ENCODE measurements at places on chromosomes 12 and 14.

DNA sequence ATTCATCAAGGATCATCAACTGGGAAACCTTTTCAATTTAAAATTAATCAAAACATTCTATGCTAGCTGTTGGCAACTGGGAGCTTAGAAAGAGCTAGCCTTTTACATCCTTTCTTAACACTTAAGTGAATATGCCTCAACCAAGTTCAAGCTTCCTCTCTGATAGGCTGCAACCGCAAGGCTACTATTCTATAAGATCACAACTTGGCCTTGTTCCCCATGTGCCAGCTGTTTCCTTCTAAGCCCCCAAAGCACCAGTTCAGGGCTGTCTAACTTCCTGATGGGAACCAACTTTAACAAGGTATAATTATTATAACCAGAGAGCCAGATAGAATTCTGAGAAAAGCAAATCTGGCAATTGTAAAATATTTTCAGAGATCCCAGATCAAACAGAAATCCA is 37.0 kb downstream of the KCNC2 start:
- DNase-seq: no peak

- no peak for DNase-seq
Measured at GRCh38 chr12:49568442-49569162, 660 bp upstream of the MCRS1 start.

DNA sequence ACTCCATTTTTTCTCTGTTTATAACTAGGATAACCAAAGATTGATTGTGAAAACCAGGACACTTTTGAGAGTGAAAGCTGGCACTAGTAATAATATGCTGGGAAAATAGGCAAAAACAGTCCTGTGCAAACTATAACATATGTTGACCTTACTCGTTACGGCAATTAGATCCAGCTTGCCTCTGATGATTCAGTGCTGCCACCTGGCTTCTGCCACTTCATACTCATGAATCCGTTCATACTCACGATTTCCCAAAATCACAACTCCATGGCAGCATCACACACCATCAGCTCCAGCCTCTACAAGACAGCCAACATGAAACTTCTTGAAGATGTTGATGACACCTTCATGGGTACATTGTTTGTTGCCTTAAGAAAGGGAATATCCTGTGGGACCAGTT is 49.1 kb upstream of the CAND1 start:
- no peak for DNase-seq

DNA sequence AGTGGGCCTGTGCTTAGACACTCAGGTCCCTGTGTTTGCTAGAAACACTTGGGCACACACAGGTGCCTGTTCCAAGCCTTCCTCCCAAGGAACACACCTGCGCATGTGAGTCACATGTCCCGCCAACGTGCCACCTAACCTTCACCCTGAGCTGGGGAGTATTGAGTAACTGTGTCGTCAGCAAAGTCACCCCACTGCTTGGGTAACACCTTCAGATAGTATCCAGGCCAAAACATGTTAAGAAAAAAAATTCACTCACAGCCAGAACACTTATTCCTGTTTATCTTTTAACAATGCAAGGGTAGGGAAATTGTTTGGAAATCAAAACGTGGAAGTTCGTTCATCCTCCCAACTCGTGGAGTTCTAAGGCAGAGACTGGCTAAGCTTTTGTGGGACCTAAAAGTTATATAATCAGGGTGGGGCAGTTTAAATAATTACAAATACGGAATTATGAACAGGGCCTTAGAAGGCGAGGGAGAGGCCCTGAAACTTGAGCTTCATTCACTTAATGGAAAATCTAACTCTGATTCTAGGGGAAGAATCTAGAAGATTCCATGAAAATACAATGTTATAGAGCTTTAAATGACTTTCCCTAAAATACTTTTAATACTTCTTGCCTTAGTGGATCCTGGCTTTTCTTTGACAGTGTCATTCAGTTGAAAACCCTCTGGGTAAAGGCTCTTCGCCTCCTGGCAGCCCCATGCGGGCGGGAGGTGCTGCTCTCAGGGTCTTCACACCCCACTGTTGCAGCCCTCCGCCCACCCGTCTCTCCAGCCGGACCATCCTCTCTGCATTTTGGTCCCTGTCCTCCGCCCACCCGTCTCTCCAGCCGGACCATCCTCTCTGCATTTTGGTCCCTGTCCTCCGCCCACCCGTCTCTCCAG is 30.3 kb upstream of the ADIPOR2 start:
- no peak for DNase-seq

GRCh38 chr12:54587315-54587873 is 1.1 kb downstream of the PPP1R1A start:
- no peak for DNase-seq

GRCh38 chr12:118237052-118237665 is 101.2 kb downstream of the PEBP1 start:
- DNase-seq: peak; percentile 56

GRCh38 chr14:105862581-105863239 is 336.3 kb downstream of the TMEM121 start:
- DNase-seq: peak; percentile 24

- DNase-seq: no peak
Measured at GRCh38 chr12:66217342-66217917, 28.4 kb downstream of the IRAK3 start.

- no peak for DNase-seq
Measured at GRCh38 chr14:102262929-102263462, 42.0 kb downstream of the MOK start.

GRCh38 chr14:68268197-68268596 is 448.6 kb downstream of the RAD51B start:
- peak; percentile 41 for DNase-seq

- DNase-seq: no peak
Measured at GRCh38 chr14:54640506-54640905, 73.6 kb downstream of the SAMD4A start.

- DNase-seq: no peak
Measured at GRCh38 chr12:116266168-116266601, 11.3 kb downstream of the MED13L start.

GRCh38 chr14:72774141-72774540 is 119.8 kb downstream of the DPF3 start:
- DNase-seq: no peak

DNA sequence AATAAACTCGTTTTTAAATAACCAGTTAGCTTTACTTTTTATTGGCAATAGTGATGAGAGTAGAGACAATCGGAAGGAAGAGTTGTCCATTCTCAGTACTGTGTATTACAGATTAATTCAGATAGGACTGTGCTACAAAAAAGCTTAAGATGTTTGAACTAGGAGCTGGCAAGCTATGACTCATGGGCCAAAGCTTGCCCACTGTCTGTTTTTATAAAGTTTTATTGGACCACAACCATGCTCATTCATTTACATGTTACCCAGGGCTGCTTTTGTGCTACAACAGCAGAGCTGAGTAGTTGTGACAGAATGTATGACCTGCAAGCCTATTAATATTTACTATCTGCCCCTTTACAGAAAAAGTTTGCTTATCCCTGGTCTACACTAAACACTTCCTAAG is 19.4 kb downstream of the GNS start:
- DNase-seq: no peak

DNA sequence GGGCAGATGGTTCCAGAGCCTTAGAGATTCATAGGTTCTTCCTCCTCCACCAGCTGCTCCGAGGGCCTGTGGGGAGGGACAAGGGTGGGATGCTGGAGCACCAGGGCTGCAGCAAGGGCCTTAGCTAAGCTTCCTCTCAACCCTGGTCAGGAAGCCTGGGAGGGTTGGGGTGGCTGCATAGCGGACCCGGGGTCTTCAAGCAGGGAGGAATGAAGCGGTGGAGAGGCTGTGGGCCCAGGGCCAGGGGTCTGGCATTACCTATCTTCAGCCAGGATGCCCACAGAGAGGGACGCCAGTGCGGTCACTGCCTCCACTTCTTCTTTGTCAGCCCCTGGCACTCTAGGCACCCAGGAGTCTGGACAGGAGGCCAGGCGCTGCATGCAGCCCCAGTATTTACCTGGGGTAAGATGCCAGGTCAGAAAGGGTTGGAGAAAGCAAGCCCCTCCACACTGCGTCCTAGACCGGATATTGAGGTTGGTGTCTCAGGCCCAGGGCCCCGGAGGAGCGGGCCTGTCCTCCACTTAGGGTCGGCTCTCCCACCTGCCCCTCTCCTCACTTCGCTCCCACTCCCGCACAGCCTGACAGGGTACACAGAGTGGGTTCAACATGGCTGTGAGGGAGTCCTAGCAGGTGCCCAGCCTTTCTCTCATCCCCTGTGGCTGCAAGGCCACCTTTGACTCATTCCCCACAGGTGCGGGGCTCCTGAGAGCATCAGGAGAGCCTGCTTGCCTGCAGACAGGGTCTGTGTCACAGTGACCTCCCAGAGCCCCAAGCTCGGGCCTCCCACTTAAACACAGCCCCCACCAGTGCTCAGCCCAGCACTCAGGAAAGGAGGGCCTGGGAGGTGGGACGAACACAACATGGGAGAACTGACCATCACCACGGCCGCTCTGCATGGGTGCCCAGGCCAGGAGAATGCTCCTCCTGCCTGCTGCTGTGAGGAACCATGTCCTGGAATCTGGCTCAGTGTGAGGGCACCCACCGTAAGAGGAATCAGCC is 11.1 kb downstream of the SLC48A1 start:
- no peak for DNase-seq
